ENCODE measurements at places on chromosomes 4 and X. TPM values are rescaled to one million over a fixed set of nuclear protein-coding genes. Genes with fewer than 3 reads are reported as not detected.

The RHOXF2 gene
- not detected for total RNA-seq

The RNF150 gene
- total RNA-seq, result 0.13 TPM

The VSIG4 gene
- total RNA-seq, result not detected

The EPHA5 gene
- total RNA-seq, result 0.53 TPM

The ZDHHC15 gene
- 3.7 TPM for total RNA-seq

The PITX2 gene
- not detected for total RNA-seq

The FRAS1 gene
- total RNA-seq, result 0.37 TPM

The PDLIM3 gene
- 89.6 TPM for total RNA-seq

The APLN gene
- 9.2 TPM for total RNA-seq

The EREG gene
- 0.13 TPM for total RNA-seq

The TIGD4 gene
- total RNA-seq, result 0.13 TPM

The CLNK gene
- not detected for total RNA-seq

The RFC1 gene
- 55.0 TPM for total RNA-seq
